ENCODE measurements at places on chromosomes 11 and 22. TPM values are rescaled to one million over a fixed set of nuclear protein-coding genes. Genes with fewer than 3 reads are reported as not detected.

- no peak for DNase-seq
Measured at GRCh38 chr11:45053736-45054446, 92.5 kb upstream of the PRDM11 start.

- DNase-seq = no peak
Measured at GRCh38 chr11:43573233-43573632, 107.3 kb upstream of the HSD17B12 start.

- DNase-seq = no peak
Measured at GRCh38 chr22:43356881-43357280, 13.7 kb upstream of the SCUBE1 start.

OR2AT4 gene
- not detected for total RNA-seq

POU2AF1 gene
- total RNA-seq = not detected
